ENCODE measurements at places on chromosomes 7 and 10.

- DNase-seq: no peak
These were observed 55.0 kb upstream of the LBX1 start for GRCh38 chr10:101284101-101284743.

DNA sequence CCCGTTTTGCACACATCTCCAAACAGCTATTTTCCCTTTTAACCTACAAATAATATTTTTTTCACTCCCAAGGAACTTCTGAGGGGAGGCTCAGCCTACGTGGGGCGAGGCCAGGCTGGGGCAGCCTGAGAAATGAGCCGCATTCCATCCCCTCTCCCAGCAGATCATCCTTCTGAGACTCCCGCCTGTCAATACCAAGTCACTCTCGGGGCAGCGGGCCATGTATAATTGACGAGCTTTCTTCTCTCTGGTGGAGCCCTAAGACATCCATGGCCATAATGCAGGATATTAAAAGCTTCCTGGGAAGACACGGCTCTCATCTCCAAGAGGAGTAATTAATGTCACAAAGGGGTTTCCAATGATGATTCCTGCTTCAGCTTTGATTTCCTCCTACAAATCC lies 37.8 kb upstream of the CHST15 start:
- no peak for DNase-seq

DNA sequence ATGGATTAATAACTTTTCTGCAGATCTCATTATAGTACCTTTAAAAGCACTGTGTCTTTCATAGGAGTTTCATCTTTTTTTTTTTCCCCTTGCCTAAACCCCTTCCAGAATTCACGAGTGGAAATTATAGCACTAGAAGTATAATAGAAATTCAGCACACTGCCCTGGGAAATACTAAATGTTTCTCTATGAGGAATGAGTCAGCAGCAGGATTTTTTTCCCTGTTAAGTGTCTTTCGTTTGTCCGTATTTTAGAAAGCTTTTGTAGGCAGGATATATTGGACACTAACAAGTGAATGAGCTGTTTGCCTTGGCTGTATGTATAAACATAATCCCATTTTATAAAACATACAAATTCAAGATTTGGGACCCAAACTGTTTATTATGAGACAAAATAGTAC lies 105.8 kb downstream of the EXOC4 start:
- no peak for DNase-seq

DNA sequence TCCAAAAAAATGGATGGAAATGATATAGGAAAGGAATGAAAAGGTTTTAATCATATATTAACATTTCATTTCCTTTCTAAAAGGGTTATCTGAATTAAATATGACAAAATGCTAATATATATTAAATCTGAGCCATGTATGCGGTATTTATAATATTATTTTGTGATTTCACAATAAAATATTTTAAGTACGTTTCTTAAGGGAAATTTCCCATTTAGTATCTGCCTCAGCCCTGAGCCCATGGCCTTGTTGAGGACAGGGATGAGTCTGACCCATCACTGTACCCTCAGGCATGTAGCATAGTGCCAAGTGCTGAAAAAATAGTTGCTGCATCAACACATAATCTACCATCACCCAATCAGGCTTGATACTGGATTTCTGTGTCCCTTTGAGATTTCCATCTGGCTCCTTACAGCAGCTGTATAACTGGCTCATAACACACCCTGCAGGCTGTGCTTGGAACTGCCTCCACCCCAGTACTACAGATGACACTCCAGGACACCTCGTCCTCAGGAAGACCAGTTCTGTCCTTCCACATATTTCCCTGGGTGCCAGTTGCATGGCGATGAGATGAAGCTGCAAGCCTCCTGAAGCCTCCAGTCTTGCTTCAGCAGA lies 59.4 kb upstream of the ASAH2 start:
- DNase-seq: peak; percentile 9

DNA sequence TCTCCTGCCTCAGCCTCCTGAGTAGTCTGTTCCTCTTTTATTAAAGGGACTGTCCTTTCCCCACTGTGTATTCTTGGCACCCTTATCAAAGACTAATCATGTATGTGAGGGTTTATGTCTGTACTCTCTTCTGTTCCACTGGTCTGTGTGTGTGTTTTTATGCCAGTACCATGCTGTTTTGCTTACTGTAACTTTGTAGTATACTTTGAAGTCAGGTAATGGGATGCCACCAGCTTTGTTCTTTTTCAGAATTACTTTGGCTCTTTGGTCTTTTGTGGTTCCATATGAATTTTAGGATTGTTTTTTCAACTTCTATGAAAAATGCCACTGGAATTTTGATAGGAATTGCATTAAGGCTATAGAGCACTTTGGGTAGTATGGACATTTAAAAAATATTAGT lies 14.1 kb upstream of the AMZ1 start:
- no peak for DNase-seq

DNA sequence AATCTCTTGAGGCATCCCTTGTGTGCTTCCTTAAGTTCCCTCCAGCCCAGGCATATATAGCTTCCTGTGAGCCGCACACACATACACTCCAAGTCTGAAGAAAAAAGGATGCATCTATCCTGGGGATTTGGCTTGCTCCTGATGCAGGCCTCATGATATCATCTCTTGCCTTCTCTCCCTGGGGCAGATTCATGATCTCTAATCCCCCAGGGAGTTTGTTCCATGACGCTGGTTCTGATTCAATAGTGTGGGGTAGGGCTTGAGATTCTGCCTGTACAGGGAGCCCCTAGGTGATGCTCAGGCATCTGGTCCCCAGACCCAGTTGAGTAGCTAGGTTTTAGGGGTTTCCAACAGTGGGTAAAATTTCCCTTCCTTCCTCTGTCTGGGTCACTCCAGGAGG lies 1.5 kb downstream of the PON1 start:
- DNase-seq: no peak

DNA sequence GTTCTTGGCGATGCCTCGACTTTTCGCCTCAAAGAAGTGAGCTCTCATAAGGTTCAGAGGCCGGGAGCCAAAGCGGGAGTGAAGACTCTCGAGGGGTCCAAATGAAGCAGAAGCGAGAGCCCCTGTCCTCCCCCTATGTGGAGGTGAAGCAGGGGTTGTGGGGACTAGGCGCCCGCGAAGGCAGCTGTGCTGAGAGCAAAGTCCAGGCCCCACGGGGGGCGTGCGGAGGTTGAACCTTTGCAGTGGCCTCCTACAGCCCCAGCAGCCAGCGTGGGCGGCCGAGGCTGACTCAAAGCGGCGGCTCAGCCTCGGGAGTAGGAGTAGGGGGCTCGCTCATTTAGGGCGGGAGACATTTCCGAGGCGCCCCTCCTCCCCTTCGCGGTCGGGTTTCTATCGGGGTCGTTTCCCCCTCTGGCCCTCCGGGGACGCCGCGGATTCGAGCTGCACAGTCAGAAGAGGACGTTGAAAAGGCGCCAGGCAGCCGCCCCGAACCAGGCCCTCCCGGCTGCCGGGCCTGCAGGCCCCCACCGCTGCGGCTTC lies 553 bp upstream of the ADD3 start:
- DNase-seq: no peak

DNA sequence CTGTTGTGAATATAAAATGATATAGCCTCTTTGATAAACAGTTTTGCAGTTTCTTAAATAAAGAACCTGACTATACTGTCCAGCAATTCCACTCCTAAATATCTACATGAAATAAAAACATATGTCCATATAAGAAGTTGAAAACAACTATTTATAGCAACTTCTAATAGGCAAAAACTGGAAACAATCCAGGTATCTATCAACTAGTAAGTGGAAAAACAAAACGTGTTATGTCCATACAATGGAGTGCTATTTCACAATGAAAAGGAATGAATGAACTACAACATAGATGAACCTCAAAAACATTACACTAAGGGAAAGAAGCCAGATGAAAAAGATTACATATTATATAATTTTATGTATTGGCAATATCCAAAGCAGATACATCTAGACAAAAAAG lies 268.9 kb downstream of the CSTF2T start:
- DNase-seq: no peak
